ENCODE measurements at places on chromosomes 4 and X.

- DNase-seq = peak; percentile 11
These were observed 2.1 kb downstream of the PITX2 start for GRCh38 chr4:110620691-110621327.

GRCh38 chr4:94339779-94340178 lies 2.9 kb downstream of the HPGDS start:
- DNase-seq = no peak

DNA sequence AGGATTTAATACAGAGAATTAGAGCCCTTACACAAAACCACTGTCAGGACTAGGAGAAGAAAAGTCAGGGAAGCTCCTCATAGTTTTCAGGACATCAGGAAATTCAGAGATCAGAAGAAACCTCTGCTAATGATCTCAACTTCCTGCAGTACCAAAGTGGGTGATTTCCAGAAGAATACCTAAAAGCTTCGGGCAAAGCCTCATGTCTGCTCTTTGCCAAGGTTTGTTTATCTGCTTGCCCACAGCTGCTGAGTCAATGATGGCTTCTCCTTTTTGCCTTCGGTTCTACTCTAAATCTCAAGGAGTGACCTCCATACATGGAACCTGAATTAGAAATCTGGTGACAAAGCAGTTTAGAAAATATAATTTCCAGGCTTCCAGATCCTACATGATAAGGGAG lies 68.4 kb downstream of the USP38 start:
- DNase-seq = no peak

DNA sequence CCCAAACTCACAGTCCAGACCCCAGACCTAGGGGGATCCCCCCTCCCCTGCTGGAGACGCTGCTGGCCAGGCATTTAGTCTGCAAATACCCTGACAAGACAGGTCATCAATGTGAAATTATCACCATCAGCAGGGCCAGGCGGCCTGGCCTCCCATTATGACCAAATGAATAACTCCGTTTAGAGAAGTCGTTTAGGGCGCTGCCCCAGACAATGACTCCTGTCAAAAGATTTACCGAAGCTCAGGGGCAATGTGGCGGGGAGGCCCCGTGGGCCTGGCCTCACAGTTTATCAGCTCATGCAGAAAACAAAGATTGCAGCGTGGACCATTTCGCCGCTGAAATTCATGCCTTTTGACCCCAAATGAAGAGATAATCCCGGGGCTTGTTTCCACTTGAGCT lies 76.5 kb downstream of the HMX1 start:
- no peak for DNase-seq

DNA sequence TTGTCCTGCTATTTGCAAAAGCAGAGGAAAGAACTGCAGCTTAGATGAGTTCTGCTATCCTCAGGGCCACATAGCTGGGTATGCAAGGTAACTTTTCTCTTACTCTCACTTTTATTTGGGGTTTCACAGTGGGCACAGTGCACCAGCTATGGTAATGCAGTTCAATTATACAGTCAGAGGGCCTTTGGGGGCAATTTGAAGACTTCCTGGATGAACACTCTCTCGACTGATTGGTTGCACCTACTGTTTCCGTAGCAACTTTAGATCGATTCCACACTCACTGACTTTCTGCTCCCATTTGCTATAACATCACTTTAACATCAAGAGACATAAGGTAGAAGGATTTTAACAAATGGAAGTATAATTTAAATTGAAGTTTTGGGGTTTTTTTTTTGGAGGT lies 128.6 kb downstream of the SLC39A8 start:
- DNase-seq = no peak

- no peak for DNase-seq
These were observed 44.7 kb downstream of the OSTC start for GRCh38 chr4:108695062-108695461.

GRCh38 chr4:5785806-5786680 lies 75.0 kb downstream of the EVC start:
- no peak for DNase-seq

DNA sequence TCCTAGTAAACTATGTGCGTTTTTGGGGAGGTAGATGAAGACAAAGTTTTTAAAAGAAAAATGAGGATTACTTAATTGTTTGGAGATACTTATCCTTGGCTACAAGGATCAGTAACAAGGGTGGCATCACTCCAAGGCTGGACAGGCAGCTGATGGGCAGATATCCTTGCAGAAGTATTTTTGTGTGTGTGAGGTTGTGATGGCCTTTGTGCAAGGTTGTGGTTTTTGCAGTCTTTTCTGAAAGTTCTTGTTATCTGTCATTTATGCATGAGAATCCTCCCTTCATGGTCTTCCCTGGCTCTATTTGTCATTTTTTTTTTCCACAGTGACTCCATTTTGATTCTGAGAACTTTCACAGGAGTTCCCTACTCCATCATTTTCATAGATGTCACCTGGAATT lies 96.0 kb upstream of the C1GALT1C1 start:
- no peak for DNase-seq

DNA sequence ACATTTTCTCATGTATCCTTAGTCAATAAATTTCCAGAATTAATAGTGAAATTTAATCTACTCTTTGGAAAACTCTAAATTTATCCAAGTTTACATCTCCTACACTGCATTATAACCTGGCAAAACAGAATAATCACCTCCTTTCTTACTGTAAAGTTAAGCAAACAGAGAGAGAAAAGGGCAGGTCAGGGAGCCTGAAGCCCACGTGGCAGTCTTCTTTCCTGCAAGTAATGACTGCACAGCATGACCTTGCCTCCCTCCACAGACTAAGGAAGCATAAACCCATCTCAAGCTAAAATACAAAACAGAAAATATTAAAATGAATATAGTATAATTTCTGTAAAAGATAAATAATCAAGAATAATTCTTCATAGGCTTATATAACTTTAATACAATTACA lies 1153.0 kb downstream of the C4orf33 start:
- no peak for DNase-seq

- DNase-seq = no peak
These were observed 3.5 kb upstream of the PDLIM3 start for GRCh38 chr4:185538806-185539205.

GRCh38 chr4:8726344-8726851 lies 133.8 kb downstream of the CPZ start:
- DNase-seq = no peak

DNA sequence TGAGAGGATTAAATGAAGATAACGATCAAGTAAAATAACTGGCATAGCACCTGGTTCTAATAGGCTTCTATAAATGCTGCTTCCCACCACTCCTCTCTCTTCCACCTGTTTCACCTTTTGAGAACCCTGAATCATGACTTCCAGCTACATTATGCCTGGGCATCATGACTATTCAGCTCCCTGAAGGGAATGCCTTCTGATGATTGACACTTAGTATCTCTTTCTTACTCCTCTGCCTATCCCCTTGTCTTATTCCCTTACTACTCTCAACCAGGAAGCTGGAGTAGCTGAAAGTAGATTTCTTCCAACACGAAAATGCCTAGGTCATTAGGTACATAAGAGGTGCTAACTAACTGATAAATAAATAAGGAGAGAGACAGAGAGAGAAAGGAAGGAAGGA lies 24.7 kb upstream of the CXCL8 start:
- DNase-seq = no peak

- no peak for DNase-seq
These were observed 37.4 kb downstream of the PPP3CA start for GRCh38 chr4:101309925-101310324.

DNA sequence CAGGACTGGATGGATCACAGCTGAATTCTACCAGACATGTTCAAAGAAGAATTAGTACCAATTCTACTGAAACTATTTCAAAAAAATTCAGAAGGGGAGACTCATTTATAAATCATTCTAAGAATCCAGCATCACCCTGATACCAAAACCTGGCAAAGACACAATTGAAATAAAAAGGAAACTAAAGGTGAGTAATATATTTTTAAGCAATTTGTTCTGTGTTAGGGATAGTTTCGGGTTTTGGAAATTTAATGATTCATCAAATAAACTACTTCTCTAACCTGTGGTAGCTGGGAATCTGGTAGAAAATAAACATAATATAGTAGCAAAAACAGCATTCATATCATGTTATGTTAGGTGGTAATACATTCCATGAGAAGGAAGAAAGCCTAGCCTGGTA lies 662.2 kb upstream of the BOD1L1 start:
- DNase-seq = no peak

DNA sequence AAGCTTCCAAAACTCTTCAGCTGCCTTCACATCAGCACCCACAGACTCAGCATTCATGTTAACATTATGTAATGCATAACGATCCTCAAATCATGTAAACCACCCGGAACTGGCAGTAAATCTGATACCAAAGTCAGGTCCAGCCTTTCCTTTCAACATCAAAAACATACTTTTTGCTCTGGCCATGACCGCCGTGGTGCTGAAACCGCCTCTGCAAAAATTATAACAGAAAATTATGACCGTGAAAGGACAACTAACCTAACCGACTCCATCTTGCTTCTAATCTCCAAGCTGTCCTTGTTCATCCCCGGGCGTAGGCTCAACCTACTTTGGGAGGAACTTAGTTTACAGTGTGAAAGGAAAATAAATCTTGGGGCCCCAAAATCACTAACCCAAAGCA lies 51.6 kb downstream of the TRMT44 start:
- DNase-seq = no peak

DNA sequence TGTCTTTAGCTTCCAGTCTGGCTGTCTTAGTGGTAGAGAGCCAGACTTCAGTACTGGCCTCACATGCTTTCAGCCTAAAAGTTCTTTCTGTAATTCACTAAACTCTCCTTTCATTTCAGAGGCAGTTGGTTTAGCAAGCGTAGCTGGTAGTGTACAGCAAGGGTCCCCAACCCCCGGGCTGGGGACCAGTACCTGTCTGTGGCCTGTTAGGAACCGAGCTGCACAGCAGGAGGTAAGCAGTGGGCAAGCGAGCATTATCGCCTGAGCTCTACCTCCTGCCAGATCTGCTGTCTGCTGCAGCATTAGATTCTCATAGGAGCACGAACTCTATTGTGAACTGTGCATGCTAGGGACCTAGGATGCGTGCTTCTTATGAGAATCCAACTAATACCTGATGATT lies 72.0 kb downstream of the QRFPR start:
- DNase-seq = no peak

GRCh38 chrX:40448793-40449192 lies 132.0 kb upstream of the ATP6AP2 start:
- DNase-seq = no peak

DNA sequence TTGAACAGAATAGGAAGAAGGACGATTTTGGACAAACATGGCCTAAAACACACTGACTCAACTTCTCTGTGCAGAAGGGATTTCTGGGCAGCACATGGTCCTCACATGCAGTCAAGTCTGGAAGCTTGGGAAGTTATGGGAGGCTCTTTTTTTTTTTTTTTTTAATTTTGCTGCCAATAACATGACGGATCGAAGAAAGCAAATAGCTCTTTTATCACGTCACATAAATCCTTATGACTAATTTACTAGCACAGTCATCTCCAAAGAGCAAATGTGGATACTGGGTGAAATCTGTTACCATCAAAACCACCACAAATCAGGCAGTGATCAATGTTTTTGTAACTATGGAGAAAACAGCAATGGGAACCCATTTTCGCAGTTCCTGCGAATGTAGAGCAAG lies 193.3 kb upstream of the FAM9B start:
- DNase-seq = no peak

GRCh38 chrX:134407065-134407376 lies 52.9 kb upstream of the HPRT1 start:
- DNase-seq = no peak

GRCh38 chr4:119209077-119209476 lies 3.4 kb upstream of the USP53 start:
- peak; percentile 40 for DNase-seq

DNA sequence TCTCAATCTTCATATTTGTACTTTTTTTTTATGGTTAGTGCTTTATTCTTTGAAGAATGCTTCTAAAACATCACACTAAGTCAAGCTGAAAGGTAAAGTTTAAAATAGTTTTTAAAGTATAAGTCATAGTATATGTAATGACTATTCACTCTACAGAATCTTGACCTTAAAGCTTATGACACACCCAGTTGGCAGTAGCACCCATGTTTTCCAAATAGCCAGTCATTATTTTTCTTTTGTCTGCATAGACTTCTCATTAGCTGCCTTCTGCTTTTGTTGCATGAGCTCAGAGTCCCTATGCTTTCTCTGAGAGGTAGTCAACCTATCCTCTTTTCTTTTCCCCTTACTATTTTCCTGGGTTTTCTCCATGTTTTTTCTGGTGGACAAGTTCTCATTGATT lies 231.5 kb downstream of the PCDH18 start:
- DNase-seq = no peak

- DNase-seq = no peak
These were observed 197.6 kb upstream of the FAM9B start for GRCh38 chrX:9231491-9231890.

- DNase-seq = no peak
These were observed 421.2 kb downstream of the GASK1B start for GRCh38 chr4:157751631-157752030.

GRCh38 chr4:7255488-7255881 lies 63.1 kb downstream of the SORCS2 start:
- DNase-seq = no peak

- DNase-seq = no peak
These were observed 2.8 kb downstream of the UPRT start for GRCh38 chrX:75276666-75277065.

DNA sequence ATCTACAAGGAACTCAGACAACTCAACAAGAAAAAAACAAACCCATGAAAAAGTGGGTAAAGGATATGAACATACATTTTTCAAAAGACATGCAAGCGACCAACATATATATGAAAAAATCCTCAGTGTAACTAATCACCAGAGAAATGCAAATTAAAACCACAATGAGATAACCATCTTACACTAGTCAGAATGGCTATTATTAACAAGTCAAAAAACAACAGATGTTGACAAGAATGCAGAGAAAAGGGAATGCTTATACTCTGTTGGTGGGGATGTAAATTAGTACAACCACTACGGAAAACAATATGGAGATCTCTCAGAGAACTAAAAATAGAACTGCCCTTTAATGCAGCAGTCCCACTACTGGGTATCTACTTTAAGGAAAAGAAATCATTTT lies 12.1 kb downstream of the NIPAL1 start:
- DNase-seq = no peak

DNA sequence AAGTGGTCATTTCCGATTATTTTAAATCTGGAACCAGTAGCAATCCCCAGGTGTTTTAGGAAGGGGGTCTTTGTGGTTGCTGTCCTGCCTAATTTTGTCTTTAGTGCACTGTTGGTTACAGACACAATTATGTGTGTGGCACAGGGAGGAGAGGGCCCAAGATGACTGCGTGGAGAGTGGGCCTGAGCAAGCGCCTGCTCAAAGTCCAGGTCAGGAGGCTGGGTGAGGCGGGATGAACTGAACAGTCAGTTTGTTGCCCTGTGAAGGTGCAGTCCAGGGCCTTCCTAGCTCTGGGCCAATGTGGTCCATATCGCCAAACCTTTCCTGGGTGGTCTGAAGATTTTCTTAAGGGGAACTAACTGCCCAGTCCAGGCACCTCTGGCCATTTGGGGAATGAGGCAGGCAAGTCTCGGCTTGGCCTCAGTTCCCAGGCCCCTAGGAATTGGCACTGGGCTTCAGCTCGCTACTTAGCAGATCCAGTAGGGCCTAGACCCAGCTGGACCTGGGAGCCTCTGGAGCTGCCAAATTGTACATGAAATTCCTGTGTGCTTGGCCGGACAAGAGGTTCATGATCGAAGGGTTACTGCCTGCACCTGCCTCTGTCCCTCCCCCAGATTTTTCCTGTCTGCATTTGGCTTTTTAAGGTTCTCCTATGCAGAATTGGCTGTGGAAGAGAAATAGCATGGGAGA lies 47.6 kb downstream of the ANAPC4 start:
- no peak for DNase-seq

GRCh38 chr4:30726090-30726675 lies 6.0 kb downstream of the PCDH7 start:
- DNase-seq = no peak

GRCh38 chrX:20596856-20597255 lies 330.1 kb upstream of the RPS6KA3 start:
- no peak for DNase-seq

- no peak for DNase-seq
These were observed 339.7 kb downstream of the DMD start for GRCh38 chrX:32871636-32872035.

Data from activated naive CD4-positive, alpha-beta T cell treated with anti-CD3 and anti-CD28 coated beads, Interleukin-2, amount 50 U/mL, for 16 hours (primary cell).